ENCODE measurements at places on chromosomes 3 and 15.

- DNase-seq: no peak
These were observed 39.2 kb downstream of the MASP1 start for GRCh38 chr3:187252311-187252710.

DNA sequence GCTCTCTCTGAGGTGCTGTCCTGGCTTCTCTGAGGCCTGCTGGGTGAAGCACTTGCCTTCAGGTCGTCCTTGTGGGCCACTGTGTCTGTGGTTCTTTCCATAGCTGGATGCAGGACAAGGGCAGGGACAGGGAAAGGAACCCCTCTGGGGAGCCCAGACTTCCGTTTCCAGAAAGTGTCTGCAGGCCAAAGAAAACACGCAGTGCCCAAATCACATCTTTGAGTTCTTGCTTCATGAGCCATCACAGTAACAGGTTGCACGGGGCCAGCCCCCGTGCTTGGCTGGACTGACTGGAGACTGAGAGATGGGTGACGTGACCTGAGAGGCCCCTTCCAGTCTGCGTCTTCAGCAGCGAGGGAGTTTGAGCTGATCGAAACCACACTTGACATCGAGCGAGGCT is 115.8 kb downstream of the GABRG3 start:
- no peak for DNase-seq

- DNase-seq: no peak
These were observed 83.0 kb upstream of the NAALADL2 start for GRCh38 chr3:174776123-174776522.

DNA sequence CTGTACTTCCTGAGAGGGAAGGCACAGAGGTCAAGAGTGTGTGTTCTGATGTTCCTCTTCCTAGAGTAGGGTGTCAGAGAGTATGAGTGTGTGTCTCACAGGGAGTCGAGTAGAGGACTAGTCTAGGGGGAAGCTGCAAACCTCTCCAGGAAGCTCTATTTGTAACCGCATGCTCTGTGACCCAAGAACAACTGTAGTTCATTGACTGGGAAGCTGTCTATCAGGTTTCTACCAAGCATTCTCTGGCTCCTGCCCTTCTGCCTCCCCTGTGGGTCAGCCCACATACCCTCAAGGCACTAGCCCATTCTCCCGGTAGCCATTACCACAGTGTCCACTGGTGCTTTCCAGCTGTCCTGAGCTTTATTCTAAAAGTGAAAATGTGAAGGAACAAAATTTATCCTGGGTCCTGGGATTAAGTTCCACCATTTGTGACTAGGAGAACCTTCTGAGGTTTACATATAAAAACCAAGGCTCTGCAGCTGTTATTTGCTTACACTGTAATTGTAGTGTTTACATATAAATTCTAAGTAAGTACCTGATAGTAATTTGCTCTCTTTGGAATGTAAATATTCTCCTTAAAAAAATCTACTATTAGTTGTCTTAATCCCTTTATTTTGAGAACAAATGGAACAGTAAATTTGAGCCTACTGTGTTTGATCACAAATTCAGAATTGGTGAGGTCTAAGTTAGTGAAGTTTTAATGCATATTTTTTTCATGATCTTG is 40.7 kb downstream of the MYRIP start:
- DNase-seq: no peak

- no peak for DNase-seq
These were observed 26.8 kb upstream of the OCA2 start for GRCh38 chr15:28125673-28126651.

GRCh38 chr3:169907476-169907875 is 3.9 kb upstream of the SAMD7 start:
- no peak for DNase-seq

GRCh38 chr3:123735456-123735855 is 148.7 kb downstream of the MYLK start:
- DNase-seq: no peak

DNA sequence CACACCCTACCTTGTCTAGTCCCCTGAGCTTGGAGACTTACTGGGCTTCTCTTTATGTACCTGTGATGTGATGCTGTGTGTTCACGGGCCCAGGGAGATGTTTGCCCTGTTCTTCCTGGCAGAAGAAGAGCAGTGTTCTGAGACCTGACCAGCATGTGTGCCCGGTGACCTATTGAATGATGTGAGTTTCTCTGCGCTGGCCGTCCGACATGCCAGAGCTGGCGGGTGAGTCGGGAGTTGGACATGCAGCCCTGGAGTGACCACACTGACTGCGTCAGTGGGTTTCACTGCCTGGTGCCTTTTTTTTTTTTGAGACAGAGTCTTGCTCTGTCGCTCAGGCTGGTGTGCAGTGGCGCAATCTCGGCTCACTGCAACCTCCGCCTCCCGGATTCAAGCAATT is 42.3 kb downstream of the CGNL1 start:
- no peak for DNase-seq

GRCh38 chr3:22319446-22319845 is 568.4 kb upstream of the ZNF385D start:
- DNase-seq: no peak

- DNase-seq: no peak
These were observed 78.3 kb downstream of the SHQ1 start for GRCh38 chr3:72769758-72770540.

DNA sequence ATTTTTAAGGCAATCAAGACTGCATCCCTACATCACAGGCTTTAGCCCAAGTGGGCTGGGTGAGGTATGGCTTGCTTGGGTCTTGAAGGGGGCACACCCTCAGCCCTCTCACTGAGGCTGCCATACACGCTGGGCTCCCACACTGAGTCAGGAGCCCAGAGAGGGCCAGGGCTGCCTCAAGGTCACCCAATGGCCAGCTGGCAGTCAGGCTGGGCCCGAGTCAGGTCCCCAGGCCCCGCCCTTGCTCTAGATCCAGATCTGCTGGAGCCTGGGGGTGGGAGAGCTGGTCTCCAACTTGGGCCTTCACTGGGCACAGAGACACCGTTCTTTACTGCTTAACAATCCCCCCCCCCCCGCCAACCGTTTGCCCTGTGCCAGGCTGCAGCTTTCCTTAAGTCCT is 88.1 kb downstream of the IQSEC1 start:
- DNase-seq: no peak

- DNase-seq: no peak
These were observed 246.3 kb upstream of the UMPS start for GRCh38 chr3:124483915-124484470.
